Lower lobe of right lung (tissue), 2 donors: ENCODE measurements at places on chromosomes 6 and 20.

GRCh38 chr6:14791526-14791925 is 454.3 kb upstream of the JARID2 start:
- DNase-seq = no peak

DNA sequence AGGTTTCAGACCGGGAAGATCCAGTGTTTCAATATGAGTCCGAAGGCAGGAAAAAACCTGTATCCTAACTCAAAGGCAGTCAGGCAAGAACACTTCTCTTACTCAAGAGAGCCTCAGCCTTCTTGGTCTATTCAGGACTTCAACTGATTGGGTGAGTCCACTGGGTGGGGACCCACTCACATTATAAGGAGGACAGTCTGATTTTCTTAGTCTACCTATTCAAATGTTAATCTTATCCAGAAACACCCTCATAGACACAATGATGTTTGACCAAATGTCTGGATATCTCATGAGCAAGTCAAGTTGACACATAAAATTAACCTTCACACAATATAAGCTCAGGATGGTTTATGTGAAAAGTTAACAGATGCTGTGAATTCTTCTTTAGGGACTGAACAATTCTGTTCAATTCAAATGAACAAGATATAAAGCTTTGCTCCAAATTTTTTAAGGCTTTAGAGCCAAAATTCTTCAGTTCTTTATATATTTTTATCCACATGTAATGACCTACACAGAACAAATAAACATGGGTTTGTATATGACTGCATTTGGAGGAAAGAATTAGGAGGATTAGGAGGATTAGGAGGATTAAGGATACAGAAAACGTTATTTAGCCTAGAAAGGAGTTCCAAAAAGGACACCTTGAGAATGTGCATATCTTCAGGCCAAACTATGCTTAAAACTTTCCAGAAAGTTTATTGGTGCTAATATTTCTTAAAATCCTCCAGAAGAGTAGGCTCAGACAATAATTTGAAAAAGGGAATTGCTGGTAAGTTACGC is 35.3 kb upstream of the LAMA2 start:
- no peak for DNase-seq

GRCh38 chr6:149627672-149628071 is 20.8 kb downstream of the KATNA1 start:
- no peak for DNase-seq

DNA sequence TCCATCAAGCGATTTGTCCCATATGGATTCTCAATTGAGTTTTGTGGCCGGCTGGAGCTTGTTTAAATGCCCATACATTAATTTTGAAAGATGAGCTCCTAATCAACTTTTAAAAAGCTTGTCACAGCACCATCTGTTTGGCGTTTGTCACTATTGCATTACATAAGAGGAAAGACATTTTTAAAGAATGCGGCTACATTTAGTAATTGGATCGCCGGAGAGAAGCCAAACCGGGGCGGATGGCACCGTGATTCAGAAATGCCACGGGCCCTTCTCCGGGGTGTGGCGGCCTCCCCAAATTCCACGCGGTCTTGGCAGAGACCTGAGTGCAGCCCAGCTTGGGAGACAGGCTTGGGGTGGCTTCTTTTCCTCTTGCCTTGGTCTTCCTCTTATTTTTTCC is 67.7 kb upstream of the ZNFX1 start:
- DNase-seq = no peak

DNA sequence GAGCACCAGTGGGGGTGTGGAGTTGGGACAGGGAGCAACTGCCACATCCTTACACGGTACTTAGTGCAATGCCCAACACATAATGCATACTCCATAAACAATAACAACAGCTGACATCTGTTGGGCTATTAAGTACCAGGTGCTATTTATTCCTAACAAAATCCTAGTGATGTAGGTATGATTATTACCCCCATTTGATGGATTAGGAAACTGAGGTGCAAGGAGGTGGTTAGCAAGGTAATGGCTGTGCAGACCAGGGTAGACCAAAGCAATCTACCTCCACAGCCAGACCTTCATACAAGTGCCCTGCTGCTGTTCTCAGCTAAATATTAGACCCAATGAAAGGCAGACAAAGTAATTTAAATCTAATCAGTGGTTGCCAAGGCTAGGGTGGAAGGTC is 36.8 kb downstream of the SLC13A3 start:
- DNase-seq = no peak

GRCh38 chr20:46758929-46759669 is 49.6 kb downstream of the SLC2A10 start:
- DNase-seq = no peak

GRCh38 chr20:3843490-3843889 is 3.1 kb upstream of the MAVS start:
- no peak for DNase-seq

- no peak for DNase-seq
Measured at GRCh38 chr20:59576216-59576953, 28.0 kb upstream of the PHACTR3 start.

GRCh38 chr6:157613011-157613522 is 210.0 kb upstream of the SNX9 start:
- DNase-seq = no peak

GRCh38 chr6:22081709-22082108 is 215.1 kb downstream of the PRL start:
- no peak for DNase-seq

GRCh38 chr20:1724901-1725300 is 67.3 kb upstream of the SIRPG start:
- DNase-seq = no peak
